ENCODE measurements at places on chromosomes 12 and 14.
A peak's percentile ranks its signal among the peaks of the same experiment; 100 is the strongest.

DNA sequence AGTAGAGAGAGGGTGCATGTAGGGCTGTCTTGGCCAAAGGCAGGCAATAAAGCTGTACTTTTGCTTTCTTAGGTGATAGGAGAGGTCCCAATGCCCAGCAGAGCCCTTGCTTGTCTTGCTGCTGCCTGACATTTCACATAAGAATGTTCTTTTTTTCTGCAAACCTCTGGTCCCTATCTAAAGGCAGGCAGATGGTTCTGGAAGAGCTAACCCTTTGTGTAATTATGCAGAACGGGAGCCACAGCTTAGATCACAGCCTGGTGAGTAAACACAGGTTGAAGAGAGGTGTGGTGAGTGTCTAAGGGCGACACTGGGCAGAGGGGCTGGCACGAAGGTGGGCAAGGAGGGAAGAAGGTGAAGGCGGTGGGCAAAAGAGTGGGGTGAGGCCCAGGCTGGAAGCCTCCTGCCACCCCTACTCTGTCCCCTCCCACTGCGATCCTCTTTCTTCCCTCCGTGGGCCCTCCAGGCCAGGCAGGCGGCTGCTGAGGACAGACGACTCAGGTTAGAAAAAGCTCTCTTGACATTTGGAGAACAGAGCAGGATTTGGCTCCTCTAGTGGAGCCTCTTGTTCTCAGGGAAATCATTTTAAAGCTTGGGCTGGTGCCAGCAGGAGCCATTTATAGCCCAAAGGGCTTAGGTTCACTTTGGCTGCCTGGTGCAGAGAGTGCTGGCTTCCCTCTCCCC, 42.8 kb downstream of the PRMT8 start:
- DNase-seq, result no peak

GRCh38 chr12:122593910-122594309, 66.9 kb downstream of the KNTC1 start:
- no peak for DNase-seq

DNA sequence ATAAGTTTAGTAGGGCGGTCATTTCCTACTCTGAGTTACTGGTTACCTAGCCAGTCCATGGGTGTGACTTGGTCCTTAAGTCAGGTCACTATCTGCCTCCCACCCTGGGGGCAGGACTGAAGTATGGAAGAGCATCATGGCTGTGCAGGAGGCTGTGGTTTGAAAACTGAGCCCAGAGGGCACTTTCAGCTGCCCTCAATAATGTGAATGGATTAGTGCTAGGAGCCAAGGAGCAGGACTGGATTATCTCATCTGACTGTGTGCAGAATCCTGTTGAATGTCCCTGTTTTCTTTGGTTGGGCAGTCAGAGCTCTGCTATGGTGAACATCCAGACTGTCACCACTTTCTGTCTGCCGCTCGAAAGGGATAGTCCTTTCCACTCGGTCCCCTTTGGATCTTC, 1.6 kb downstream of the ATXN7L3B start:
- DNase-seq, result no peak

GRCh38 chr12:117875744-117876435, 92.9 kb downstream of the KSR2 start:
- DNase-seq, result peak; percentile 77

DNA sequence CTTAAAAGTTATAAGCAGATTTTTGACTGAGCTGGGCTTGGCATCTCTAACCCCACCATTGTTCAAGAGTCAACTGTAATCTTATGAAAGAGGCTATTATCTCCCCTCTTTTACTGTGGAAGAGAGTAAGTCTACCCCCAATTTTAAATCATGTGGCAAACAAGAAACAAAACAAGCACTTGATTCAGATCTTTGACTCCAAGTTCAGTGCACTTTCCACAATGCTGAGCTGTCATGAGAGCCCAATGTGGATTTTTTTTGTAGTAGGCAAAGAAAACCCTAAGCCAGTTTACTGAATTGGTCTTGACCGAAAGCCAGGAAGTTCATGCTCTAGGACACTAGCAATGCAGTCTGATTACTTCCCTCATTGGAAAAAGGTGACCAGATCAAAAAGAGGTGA, 306.2 kb downstream of the GALC start:
- no peak for DNase-seq

DNA sequence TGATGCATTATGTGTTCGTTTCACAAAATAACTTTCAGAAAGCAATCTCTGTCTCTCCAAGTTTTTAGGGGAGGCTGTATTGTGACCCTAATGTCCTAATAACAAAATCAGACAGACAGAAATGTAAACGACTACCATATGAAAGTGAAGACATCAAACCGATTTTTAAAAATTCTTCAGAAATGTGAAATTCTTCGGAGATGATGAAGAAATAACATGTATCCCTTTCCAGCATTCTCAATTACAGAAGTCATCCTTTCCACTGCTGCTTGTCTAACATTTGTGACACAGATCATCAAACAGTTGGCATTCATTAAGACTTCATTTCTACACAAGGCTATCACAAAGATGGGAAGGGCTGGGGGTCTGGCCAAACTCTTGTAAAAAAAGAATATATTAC, 41.0 kb downstream of the DMAC2L start:
- no peak for DNase-seq

Data from central memory CD4-positive, alpha-beta T cell (primary cell).